ENCODE measurements at places on chromosomes 4 and X.

DNA sequence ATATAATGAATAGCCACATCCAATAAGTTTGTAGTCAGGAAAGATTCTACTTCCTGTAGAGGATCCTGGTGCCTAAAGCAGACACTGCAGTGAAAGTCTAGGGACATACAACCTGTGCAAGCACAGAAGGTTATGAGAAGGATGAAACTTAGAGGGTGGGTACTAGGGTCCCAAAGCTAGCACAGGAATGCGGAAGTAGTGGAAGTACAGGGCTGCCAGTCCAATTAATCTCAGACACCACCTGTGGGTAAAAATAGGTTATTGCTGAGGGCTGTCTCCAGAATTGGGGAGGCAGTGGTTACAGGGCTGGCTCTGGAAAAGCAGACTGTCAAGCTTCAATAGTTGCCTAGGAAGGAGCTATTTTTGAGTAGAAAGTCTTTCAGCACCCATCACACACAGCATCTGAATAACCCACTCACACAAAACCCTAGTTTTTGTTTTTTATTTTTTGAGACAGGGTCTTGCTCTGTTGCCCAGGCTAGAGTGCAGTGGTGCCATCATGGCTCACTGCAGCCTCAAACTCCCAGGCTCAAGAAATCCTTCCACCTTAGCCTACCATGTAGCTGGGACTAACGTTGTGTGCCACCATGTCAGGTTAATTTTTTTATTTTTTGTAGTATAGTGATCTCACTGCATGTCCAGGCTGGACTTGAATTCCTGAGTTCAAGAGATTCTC, 50.8 kb upstream of the ELF2 start:
- DNase-seq, result no peak

DNA sequence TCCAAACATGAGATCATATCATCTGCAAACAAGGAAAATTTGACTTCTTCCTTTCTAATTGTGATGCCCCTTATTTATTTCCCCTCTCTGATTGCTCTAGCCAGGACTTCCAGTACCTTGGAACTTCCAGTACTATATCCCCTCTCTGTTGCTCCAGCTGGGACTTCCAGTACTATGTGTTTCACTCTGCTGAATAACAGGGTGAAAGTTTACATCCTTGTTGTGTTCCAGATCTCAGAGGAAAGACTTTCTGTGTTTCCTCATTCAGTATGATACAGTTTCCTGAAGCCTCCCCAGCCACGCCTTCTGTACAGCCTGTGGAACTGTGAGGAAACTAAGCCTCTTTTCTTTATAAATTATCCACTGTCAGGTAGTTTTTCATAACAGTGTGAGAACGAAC, 381.3 kb upstream of the FAM47C start:
- no peak for DNase-seq

GRCh38 chrX:18537068-18537467, 111.7 kb downstream of the CDKL5 start:
- no peak for DNase-seq

DNA sequence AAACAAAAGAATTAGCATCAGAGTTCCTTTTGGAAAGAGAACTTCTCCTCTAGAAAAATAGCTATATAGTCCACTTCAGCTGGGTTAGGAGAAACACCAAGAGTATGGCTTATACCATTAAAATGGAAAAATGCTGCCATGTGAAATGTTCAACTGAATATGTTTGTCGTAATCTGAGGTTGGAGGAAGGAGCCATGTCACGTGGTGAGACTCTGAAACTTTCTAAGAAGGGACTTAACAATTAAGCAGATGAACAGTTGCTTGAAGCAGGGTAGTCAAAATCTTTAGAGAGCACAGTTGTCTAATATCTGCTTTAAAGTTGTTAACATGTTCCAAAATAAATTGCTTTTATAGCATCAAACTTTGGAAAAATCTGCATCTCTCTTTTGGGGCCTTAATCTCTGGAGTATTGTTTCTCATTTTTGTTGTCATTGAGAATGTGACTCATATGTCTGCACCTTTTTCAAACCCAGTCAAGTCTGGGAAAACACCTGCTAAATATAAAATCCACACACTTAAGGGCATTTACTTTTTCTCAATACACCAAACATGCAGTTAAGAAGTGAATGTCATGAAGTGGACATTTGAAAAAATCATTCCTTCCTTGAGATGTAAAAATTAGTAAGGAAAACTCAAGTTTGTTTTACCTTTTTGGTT, 168.8 kb upstream of the PDE5A start:
- DNase-seq, result no peak

DNA sequence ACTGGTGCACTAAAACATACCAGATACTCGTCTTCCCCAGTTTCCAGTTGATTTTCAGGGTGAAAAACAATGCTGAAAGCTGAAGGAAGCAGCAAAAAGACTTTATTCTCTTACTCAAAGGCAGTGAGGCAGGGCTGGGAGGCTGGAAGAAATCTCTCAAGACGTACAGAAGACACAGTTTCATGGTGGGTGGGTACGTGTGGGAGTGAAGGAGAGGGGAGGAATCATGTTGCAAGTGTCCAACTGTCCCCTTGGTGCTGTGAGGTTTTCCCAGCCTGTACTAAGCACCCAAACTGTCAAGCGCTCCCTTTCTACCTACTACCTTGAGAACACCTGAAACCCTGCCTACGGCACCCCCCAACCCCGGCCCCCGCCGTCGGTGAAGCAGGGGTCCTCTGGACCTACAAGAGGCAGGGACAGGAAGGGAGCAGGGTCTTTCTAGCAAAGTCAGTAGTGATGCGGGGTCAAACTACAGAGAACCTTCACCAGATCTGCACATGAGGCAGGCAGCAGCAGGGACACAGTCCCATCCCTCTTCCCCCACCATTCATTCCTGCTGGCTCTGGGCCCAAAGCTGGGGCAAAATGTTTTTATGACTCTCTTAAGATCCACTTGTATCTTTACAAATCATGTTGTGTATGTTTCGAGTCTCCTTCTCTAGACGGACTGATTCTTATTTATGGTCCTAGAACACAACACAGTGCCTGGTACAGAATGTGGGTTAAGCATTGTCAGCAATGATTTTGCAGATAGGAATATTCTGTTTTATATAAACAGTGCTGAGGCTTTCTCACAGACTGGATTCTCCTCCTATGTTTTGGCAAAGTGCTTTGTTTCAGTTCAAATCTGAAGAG, 2.4 kb upstream of the SETD7 start:
- DNase-seq, result no peak

DNA sequence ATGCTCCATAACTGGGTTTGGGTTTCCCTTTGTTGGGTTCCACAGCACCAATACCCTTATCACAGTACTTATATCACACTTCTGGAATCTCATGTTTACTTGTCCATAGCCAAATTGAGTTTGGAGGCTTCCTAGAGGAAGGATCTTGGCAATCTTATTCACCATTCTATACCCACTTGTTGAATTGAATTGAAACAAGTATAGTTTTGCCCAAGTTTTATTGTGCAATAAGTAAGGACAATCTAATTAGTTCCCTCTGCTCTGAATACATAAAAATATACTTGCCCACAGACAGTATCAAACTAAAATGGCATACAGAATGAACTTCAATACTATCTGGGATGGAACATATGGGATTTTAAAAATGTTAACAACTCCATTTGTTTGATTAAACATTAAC, 40.3 kb downstream of the SEC31A start:
- no peak for DNase-seq

GRCh38 chr4:74100531-74100930, 1.5 kb upstream of the CXCL2 start:
- peak; percentile 19 for DNase-seq

- peak; percentile 9 for DNase-seq
Measured at GRCh38 chr4:23818097-23818885, 71.6 kb downstream of the PPARGC1A start.

- peak; percentile 67 for DNase-seq
Measured at GRCh38 chr4:112075129-112075753, 70.0 kb upstream of the FAM241A start.

DNA sequence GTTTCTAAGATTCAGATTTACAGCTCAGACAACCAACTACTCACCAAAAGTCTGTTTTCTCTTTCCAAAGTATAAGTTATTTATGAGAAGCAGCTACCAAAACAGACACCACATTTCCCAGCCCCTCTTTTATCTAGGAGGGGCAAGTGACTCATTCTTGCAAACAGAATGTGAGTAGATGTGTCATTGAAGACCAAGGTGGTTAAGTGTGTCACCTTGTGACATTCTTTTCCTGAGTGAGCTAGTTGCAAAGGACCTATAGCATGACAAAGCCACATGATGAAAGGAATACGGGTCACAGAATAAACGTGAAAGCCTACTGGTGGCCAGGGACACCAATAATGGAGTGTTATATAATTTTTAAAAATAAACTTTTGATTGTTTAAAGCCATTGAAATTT, 50.0 kb downstream of the SLC7A11 start:
- no peak for DNase-seq

GRCh38 chr4:61741327-61742096, 541.4 kb downstream of the ADGRL3 start:
- peak; percentile 23 for DNase-seq

DNA sequence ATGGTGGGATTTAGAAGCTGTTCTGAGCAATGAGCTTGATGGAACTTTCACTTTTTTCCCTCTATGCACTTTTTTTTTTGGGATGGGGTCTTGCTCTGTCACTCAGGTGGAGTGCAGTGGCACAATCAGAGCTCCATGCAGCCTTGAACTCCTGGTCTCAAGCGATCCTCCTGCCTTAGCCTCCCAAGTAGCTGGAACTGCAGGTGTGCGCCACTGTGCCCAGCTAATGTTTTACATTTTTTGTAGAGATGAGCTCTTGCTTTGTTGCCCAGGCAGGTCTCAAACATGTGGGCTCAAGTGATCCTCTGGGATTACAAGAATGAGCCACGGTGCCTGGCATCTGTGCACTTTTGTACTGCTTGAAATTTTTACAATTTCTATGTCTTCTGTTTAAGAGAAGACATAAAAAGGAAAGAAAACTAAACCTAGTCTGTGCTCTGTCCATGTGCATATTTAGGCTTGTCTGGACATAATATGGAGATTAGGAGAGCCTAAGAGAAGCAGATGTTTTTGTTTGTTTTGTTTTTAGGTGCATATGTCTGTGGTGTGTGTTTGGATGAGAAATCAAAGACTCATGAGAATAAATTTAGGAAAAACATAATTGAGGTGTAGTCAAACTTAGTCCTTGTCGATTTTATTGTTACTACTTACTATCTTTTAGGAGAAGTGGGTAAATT, 16.5 kb downstream of the PDLIM5 start:
- DNase-seq, result no peak

- no peak for DNase-seq
Measured at GRCh38 chr4:39715788-39716187, 17.9 kb downstream of the UBE2K start.

DNA sequence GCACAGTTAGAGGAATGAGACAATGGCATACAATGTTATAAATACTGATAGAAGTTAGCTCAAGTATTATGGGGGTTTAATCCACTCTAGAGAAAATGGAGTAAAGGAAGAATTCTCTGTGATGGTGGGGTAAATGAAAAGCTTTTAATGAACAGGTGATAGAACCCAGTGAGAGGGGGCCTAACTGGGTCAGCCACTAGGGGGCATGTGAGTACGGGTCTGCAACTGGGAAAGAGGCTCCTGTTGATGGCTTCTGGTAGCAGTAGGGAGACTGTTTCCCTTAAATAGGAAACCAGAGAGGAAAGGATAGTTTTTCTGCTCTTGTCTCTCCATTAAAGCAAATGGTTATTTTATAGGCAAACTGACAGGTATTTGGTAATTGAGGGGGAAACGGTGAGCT, 132.8 kb upstream of the GPR101 start:
- DNase-seq, result peak; percentile 9

DNA sequence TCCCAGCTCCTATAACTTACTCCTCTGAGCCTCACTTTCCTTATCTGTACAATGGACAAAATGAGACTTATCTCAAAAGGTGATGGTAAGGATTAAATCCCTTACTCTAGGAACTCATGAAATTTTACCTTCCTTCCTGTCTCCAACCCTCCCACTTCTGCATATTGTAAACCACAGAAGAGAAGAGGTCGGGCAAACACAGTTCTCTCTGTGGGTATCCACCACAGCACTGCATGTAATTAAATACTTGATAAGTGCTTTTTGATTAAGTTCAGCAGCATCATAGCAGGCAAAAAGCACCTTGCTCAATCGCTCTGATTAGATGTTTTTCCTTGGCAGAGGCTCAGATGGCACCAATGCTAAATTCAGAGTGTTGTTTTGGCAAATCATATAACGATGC, 17.3 kb upstream of the TMEM192 start:
- no peak for DNase-seq
